CD8-positive, alpha-beta memory T cell (primary cell): ENCODE measurements at places on chromosomes 6 and 20. TPM values are rescaled to one million over a fixed set of nuclear protein-coding genes. Genes with fewer than 3 reads are reported as not detected.

The COL21A1 gene
- total RNA-seq = not detected

The TMX4 gene
- 39.2 TPM for total RNA-seq

The ZNF831 gene
- total RNA-seq = 6.4 TPM

The PDSS2 gene
- 14.2 TPM for total RNA-seq

The MOCS3 gene
- 8.1 TPM for total RNA-seq

The SUMO4 gene
- 3.7 TPM for total RNA-seq
